DMS 273 treated with DMSO at 0.1 percent for 48 hours (cell line): ENCODE measurements at places on chromosomes 12 and 14.

GRCh38 chr12:22518060-22518719 is 26.2 kb downstream of the C2CD5 start:
- peak; percentile 34 for DNase-seq

DNA sequence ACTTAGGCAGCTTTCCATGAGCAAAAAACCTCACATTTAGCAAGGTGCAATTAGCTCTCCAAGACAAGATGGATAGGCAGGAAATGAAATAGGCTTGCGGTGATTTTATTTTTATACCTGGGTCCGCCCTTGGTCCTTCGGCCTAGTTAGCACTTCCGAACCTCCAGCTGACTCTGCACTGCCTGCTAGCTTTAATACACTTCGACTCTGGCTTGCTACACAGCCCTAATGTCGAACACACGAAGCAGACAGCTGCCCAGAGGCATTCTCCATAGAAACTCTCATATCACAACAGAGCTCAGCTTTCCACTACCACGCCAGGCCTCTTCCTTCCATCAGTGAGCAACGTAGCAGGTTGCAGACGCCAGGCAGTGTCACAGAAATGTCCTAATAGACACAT is 688.0 kb downstream of the VRK1 start:
- no peak for DNase-seq

DNA sequence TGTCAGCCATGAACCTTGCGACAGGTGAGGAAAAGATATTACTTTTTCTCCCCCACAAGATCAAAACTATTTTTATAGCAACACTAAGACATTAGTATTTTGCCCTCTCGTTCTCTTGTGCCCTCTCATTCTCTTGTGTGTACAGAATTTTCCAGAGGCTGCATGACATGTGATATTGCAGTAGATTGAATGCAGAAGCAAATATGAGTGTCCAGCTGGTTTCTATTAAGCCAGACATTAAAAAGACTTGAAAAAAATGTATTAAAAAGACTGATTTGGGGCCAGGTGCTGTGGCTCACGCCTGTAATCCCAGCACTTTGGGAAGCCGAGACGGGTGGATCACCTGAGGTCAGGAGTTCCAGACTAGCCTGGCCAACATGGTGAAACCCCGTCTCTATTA is 63.7 kb upstream of the ZFP36L1 start:
- DNase-seq: no peak

GRCh38 chr14:22163051-22163450 is 426.0 kb downstream of the DAD1 start:
- DNase-seq: no peak

DNA sequence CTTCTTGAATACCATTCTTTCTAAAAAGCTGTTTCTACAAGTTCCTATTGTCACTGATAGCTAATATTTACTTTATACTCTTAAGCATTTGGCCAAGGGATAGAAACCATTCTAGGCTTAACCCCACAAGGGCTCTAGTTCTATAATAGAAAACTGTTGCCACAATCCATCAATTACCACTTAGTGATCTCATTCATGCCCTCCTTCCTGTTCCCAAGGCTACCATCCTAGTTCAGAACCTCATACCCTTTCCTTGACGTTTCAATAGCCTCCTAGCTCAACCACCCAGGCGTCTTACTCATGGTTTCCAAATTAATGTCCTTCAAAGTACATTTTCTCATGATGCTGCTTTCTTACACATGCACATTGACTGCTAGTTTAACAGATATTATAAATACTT is 493.5 kb downstream of the NAV3 start:
- no peak for DNase-seq

GRCh38 chr12:26318661-26319068 is 123.3 kb downstream of the SSPN start:
- no peak for DNase-seq

GRCh38 chr12:17928708-17929366 is 161.2 kb downstream of the RERGL start:
- DNase-seq: no peak

GRCh38 chr14:70907176-70907995 is at the start of gene PCNX1:
TSS of gene PCNX1 (plus strand) at chr14:70907459. CDS start at chr14:70907851, 392 bp downstream.
- peak; percentile 77 for DNase-seq

DNA sequence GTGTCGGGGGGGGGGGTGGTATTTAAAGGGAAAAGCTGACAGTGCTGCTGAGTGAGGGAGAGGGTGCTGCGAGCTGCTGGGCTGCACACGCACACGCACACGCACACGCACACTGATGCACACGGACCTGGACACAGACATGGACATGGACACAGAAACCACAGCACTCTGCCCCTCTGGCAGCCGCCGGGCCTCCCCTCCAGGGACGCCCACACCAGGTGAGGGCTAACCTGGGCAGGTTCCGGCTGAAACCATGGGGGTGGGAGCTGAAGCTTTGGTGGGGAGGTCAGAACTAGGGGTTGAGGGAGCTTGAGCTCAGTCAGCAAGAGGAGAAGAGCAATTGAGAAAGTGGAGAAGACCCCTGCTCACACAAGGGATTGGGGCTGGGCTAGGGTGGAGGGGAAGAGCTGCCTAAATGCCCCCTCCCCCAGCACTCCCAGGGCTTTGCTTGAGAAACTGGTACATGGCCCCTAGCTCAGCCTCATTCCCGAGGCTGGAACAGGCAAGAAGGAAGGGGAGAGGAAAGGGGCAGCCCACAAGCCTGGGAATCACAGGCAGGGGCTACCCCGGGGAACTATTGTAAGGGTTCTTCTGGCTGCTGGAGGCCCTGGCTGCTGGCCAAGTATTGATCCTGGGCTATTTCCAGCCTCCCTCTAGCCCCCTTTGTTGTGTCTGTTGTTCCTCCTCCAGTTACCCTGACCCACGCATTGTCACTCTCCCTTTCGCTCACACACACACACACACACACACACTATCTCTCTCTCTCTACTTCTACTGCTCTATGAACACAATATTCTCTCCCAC is at the start of gene REM2:
Gene REM2 (plus strand): TSS at position 50 of the 804 bp plus-strand sequence. CDS start 66 bp downstream, at position 116.
- DNase-seq: no peak

GRCh38 chr12:130433834-130434233 is 96.1 kb downstream of the PIWIL1 start:
- DNase-seq: no peak

DNA sequence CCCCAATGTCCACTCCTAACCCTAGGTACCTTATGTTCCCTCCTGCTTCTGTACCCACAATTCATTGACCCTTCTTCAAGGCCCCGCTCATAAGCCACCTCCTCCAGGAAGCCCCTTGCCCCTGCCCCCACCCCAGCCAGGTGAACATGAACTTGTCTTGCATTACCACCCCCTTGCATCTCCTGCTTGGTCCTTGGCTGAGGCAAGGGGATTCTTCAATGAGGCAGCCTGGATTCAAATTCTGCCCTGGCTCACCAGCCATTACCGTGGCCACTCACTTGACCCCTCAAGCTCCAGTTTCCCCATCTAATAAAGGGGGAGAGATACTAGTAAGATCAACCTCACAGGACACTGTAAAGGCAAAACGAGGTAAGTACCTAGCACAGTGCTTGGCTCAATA is 193.1 kb downstream of the DICER1 start:
- no peak for DNase-seq
